SW 1271 (cell line): ENCODE measurements at places on chromosomes 6 and 20.

DNA sequence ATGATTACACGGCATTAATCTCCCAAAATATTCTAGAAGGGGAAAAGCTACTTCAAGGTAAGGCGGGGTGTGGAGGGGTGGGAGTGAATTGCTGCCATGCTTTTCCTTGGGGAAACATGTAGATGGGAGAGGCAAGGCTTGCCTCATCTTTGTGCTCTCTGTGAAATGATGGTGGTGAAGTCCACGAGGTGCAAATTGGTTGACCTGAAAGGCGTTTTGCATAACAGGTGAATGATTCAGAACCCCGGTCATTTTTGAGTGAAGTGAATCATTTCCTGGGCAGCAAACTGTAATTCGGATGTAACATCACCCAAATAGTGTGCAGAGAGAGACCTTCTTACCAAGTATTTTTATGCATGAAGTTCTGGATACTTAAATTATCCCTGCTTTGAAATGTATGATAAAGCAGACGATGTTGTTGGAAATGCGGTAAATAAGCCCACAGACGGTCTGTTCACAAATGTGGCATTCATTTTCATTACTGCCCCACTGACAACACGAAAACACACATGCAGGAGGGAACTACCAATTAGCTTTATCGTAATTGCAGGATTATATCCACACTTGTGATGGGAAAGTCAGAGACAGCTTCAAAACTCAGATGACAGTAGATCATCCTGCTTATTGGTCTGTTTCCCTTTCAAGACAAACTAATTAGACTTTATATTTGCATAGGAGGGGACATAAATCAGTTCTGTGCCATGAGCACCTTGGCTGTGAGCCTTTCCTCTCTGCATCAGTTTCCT is 3.0 kb downstream of the CDH4 start:
- DNase-seq = peak; percentile 67

DNA sequence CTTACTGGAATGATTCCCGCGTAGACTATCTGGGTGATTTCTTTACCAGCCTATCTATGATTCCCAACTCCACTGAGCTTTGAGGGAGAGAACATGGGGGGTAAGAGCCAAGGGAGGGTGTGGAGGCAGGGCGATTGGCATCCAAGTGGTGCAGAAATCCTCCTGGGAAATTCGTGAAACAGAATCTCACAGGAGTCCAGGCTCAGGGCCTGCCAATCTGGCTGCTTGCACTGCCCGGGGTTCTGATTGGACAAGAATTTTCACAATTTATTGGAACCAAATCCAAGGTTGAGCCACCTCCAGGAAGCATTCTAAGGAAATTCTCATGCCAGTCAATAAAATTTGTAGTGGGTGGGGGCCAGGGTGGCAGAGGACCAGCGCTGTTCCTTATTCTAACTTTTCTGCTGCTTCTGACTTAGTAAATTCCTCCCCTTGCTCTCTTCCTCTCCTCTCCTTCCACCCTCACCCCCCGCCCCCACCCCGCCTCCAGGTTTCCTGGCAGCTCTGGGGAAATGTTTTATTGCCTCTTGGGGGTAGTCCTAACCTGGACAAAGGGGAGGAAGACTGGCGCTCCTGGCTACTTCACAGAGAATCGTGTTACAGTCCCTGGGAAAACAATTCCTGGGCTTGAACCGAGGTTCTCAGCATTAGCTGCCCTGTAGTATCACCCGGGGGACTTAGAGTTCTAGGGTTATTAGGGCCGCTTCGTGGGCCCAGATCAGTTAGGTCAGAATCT is 3.1 kb downstream of the BMP6 start:
- DNase-seq = no peak

GRCh38 chr6:151004383-151005024 is 139.0 kb downstream of the MTHFD1L start:
- DNase-seq = no peak

GRCh38 chr20:3901706-3902440 is 12.7 kb downstream of the PANK2 start:
- no peak for DNase-seq

- no peak for DNase-seq
Measured at GRCh38 chr6:5316951-5317350, 55.6 kb downstream of the FARS2 start.

- DNase-seq = no peak
Measured at GRCh38 chr6:100382767-100383195, 81.9 kb downstream of the SIM1 start.

GRCh38 chr6:3499603-3500002 is 42.8 kb upstream of the SLC22A23 start:
- no peak for DNase-seq

DNA sequence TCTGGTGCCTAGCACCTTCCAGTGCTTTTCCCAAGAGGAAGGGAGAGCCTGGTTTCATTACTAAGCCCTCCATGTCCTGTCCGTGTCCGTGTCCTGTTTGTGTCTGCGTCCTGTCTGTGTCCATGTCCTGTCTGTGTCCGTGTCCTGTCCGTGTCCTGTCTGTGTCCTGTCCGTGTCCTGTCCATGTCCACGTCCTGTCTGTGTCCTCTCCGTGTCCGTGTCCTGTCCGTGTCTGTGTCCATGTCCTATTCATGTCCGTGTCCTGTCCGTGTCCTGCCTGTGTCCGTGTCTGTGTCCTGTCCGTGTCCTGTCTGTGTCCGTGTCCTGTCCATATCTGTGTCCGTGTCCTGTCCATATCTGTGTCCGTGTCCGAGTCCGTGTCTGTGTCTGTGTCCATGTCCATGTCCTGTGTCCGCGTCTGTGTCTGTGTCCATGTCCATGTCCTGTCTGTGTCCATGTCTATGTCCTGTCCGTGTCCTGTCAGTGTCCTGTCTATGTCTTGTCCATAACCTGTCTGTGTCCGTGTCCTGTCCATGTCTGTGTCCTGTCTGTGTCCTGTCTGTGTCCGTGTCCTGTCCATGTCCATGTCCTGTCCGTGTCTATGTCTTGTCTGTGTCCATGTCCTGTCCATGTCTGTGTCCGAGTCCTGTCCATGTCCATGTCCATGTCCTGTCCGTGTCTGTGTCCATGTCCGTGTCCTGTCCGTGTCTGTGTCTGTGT is 54.4 kb upstream of the BHLHE23 start:
- no peak for DNase-seq

DNA sequence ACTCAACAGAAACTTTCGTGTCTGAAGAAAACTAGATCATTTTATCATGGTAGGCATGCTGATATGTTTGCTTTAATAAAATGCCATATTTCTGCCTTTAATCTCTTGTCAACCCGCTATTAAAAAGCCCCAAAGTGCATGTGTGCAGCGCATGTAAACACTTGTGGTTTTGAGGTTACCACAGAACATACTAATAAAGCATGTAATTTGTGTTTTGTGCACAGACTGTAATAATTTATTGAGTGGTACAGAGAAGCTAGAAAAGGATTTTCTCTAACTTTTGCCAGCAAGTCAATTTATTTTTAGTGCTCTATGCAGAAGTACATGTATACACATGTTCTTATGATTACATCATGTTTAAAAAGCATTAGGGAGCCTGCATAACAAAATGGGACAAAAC is 349.9 kb upstream of the SLC35B3 start:
- no peak for DNase-seq

GRCh38 chr6:53410508-53411258 is 61.9 kb upstream of the ELOVL5 start:
- DNase-seq = no peak

- DNase-seq = no peak
Measured at GRCh38 chr6:43019152-43019551, 2.3 kb upstream of the RRP36 start.

DNA sequence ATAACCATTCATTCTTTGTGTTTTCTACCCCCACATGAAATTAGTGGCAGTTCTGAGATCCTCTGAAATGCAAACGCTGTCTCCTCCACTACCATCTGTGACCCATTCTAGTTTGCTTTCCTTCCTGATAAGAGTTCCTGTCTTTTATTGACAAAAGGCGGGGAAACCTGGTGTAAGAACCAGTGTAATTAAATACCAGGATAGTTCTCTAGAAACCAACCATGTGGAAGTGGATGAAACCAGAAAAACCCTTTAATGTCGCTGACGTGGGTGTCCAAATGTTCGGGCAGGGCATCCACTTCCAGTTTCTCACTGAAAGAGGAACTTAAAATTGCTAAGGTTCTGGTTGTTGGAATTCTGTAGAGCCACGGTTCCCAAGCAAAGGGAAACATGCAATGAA is 79.1 kb downstream of the TNFRSF21 start:
- no peak for DNase-seq

- no peak for DNase-seq
Measured at GRCh38 chr6:110181131-110182030, 1.2 kb downstream of the CDC40 start.

GRCh38 chr6:35209622-35210247 is 4.0 kb upstream of the SCUBE3 start:
- no peak for DNase-seq

DNA sequence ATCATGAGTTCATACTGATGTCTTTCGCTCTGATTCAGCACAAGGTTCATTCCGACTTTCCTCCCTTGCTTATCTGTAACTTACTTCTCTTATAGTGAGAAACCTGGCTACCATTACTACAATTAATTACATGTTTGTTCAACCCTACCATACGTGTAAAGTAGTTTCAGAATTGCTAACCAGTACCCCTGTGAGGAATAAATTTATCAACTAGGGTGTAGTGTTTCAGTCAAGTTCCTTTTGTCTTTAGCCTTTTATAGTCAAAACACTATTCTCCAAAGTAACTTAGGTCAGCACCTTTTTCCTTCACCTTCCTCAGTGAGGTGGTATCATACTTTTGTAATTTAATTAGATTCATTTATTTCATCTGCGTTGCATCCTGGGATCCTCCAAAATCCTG is 64.9 kb downstream of the MAP3K4 start:
- no peak for DNase-seq

- DNase-seq = no peak
Measured at GRCh38 chr6:11571073-11571472, 33.5 kb downstream of the TMEM170B start.

DNA sequence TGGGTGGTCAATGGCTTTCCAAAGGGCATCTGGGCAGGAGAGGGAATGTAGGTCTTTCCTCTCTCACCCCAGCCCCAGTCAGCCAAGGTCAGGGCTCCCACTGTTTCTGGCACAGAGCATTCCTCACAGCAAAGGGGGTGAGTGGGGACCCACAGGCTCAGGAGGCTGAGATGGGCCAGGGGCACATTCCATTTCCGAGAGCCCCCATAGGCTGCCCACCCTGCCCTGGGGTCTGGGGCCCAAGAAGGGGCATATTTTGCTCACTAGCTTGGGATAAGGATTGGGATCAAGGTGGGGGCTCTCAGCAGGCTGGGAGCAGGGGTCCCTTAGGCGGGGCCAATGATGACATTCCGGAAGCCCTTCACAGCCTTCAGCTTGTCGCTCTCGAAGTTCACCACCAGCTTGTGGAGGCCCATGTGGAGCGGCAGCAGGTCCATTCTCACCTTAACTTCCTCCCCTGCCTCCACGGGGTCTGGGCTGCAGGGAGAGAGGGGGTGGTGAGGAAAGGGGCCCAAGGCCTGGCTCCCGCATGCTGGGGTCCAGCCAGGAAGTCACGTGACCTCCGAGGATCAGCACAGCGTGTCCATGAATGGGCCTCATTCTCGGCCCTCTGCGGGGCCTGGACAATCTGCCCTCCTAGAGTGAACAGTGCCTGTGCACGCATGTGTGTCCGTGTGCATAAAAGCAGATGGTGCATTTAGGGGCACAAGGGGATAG is 35.0 kb downstream of the TGM2 start:
- no peak for DNase-seq

DNA sequence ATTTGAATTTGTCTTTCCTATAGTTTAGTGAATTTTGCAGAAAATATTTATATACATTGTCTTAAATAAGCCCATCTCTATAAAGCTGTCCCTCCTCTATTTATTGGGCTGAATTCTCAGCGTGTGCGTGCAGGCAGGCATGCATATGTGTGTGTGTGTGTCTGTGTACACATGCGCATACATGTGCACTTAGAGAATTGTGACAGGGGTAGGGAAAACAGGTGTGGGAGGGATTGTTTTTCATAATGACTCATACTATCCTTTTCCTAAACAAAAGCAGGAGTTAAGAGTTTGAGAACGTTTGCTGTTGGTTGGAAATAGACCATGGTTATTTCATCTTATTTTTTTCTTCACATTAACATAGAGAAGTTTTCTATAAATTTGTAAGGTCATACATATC is 43.4 kb upstream of the FABP7 start:
- no peak for DNase-seq

DNA sequence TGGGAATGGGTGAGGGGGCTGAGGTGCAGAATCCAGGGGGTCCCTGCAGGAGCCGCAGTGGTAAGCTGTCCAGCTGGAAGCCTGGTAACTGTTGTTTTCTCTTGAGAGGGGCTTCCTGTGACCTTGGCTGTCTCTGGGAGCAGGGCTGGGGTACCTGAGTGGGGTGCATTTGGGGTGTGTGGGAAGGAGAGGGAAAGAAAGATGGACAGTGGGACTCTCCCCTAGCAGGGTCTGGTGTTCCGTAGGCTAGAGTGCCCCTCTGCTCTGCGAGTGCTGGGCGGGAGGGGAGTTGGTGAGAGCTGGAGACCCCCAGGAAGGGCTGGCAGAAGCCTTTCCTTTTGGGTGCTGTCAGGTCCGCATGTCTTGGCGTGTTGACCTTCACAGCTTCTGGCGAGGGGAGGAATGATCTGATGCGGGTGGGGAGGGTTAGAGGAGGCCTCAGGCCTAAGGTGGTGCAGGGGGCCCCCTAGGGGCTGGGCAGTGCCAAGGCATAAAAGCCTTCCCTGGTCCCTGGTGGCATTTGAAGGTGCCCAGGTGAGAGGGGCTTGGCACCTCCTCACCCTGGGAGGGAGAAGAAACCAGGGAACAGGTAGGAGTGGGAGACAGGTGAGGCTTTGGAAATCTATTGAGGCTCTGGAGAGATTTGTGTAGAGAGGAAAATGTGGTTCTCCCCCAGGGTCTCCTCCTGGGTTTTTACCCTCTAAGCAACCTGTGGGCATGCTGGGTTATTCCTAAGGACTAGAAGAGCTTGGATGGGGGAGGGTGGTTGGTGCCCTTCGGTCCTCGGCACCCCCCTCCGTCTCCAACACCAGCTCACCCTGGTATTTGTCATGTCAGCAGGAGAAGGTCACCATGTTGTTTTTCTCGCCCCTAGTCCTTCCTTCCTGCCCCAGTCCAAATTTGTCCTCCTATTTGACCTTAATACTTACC is 3.3 kb downstream of the VEGFA start:
- DNase-seq = peak; percentile 47

GRCh38 chr6:75423386-75423785 is 70.2 kb downstream of the FILIP1 start:
- DNase-seq = no peak

- DNase-seq = no peak
Measured at GRCh38 chr6:45587229-45588060, 209.7 kb upstream of the SUPT3H start.
